ENCODE measurements at places on chromosomes 6 and 20. TPM values are rescaled to one million over a fixed set of nuclear protein-coding genes. Genes with fewer than 3 reads are reported as not detected.

DNA sequence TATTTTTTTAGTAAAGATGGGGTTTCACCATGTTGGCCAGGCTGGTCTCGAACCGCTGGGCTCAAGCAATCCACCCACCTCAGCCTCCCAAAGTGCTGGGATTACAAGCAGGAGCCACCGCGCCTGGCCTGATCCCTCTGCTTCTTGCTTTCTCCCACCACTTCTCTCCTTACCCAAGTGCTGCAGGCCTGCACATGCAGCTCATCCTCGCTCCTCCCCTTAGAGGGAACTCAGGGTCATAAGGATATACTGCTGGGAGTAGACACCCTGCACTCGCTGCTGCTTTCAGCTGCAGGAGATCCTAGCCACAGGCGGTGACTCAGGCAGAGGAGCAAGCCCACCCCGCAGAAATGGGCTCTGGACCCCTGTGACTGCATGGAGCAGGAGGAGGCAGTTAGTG is 40.0 kb upstream of the FANCE start:
- DNase-seq = no peak

ADAT2 gene
- 19.7 TPM for total RNA-seq

- DNase-seq = no peak
Measured at GRCh38 chr6:1670711-1671462, 61.2 kb downstream of the FOXC1 start.

DNA sequence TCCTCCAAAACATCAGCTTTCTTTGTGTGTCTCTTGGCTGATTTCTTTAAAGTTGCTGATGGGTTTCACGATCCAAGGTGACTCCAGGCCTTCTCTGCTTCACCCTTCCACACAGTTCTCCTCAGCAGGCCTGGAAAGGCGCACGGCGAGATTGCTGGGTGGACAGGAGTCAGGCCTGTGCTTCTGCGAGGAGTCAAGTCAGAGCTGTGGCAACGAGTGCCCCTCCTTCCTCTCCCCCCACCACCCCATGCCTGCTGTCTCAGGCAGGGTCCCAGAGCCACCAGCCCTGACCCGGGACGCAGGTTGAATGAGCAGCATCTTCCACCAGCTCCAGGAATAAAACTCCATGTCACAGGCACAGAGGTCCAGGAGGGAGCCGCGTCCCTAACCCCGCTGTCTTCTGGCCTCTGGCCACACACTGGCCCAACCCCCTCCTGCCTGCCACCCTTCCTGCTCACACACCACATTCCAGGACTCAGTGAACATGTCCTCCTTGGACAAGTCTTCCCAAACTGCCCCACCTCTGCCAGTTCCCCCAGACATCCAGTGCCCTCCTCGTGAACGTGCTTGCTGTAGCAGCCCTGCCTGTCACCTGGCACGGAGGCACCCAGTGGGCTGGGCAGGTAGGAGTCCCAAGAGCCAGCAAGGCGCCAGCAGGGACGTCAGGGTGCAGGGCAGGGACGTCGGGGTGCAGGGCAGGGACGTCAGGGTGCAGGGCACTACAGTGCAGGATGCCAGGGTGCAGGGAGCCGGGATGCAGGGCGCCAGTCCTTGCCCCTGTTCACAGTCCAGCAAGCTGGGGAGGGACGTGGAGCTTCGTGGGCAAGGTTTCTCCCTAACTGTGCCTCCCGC is 7.2 kb upstream of the NTSR1 start:
- DNase-seq = no peak

LY6G6C gene
- not detected for total RNA-seq
